Muscle of arm (tissue), 14 donors: ENCODE measurements at places on chromosomes 13 and 19.

DNA sequence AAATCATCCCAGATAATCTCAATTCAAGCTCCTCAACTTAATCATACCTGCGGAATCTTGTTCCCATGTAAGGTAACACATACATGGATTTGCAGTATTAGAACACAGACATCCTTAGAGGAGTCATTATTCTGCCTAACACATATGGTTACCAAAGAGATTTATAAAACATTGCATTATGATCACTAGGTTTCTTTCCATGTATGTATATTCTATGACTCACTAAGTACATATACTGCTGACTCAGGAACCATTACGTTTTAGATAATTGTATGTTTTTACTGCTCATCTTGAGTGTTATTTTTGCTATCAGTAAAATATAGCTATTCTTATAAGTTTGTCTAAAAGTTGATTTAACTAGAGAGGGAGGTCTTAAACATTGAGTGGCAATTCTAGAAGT lies 182.9 kb downstream of the SLITRK6 start:
- DNase-seq, result no peak

- DNase-seq, result no peak
Measured at GRCh38 chr19:29564574-29565005, 38.8 kb downstream of the VSTM2B start.

GRCh38 chr19:2329149-2329478 lies 630 bp downstream of the SPPL2B start:
- no peak for DNase-seq

GRCh38 chr13:97548711-97549110 lies 114.7 kb downstream of the RAP2A start:
- no peak for DNase-seq

GRCh38 chr19:35224681-35225571 lies 3.6 kb downstream of the FAM187B start:
- no peak for DNase-seq

DNA sequence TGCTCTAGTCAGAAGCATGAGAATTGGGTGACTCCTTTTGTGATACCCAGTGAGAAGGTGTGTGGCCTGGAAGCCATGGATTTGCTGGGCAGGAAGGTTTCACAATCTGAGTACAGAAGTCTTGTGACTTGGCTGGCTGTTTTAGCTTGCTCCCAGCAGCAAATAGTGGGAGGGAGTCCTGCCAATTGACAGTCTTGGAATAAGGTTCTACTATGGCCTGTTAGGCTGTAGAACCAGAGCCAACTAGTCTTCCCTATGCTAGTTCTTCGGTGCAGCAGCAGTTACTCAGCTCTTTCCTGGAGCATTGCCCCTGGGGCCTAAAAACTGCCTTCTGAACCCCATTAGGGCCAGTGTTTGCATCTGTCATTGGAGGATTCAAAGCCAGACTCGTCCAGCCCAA lies 1935.4 kb upstream of the PCDH20 start:
- no peak for DNase-seq

DNA sequence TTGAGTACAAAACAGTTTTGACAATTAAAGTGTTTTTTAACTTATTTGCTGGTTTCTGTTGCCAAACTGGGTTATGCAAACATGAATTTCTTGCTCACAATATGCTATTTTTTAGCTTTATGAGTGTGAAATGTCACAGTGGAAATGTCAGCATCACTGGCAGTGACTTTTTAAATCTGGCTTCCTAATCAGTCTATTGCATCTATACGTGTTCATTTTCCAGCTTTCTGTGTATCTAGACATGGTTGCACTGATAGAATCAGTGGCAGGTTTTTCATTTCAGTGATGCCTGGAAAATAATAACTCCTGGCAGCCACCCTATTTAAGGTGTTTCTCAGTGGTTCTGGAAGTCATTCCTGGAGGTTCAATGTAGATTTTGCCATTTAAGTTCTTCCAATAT lies 146.7 kb downstream of the SLITRK6 start:
- no peak for DNase-seq

DNA sequence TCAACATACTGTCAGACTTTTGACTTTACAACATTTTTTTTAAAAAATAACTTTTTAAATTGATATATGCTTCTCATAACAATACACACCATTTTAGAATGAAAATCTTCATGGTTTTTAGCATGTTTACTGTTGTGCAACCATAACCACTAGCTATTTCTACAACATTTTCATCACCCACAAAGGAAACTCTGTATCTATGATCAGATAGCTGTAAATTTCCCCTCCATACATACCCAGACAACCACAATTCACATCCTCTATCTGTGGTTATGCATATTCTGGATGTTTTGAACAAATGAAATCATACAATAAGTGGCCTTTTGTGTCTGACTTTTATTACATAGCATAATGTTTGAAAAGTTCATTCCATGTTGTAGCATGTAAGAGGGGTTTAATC lies 1666.0 kb downstream of the EFNB2 start:
- no peak for DNase-seq

DNA sequence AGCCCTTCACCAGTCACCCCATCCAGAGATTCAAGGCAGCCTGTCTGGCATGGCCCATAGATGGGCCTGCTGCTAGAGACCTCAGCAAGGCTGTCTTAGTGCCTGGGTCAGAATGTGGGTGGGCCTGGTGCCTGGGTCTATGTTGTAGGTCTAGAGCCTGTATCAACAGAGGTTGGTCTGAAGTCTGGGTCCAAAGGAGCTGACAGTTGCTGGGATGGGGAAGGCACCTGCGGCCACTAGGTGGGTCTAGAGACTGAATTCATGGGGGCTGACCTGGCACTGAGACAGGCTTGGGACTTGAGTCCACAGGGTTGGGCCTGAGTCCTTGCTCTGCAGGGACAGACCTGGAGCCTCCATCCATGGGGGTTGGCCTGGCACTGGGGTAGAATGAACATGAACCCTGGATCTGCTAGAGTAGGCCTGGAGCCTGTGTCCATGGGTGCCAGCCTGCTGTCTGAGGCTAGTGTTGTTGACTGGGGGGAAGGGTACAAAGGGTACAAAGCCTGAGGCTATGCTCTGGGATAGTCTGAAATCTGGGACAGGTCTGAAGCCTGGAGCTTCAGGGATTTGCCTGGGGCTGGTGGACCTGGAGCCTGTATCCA lies 516.8 kb downstream of the OLFM4 start:
- no peak for DNase-seq

GRCh38 chr13:48476686-48477085 lies 56.2 kb downstream of the RCBTB2 start:
- DNase-seq, result no peak

- no peak for DNase-seq
Measured at GRCh38 chr13:42063105-42063504, 14.7 kb downstream of the DGKH start.

- no peak for DNase-seq
Measured at GRCh38 chr13:95207769-95208366, 93.4 kb downstream of the ABCC4 start.

GRCh38 chr13:30774214-30774730 lies 38.9 kb downstream of the ALOX5AP start:
- DNase-seq, result no peak
